H4 (cell line): ENCODE measurements at places on chromosomes 7 and 10. TPM values are rescaled to one million over a fixed set of nuclear protein-coding genes. Genes with fewer than 3 reads are reported as not detected.

EXOSC1 gene
- 75.0 and 87.7 TPM in 2 replicates for total RNA-seq

TSPAN12 gene
- total RNA-seq = 13.3 and 13.7 TPM in 2 replicates

CFAP58 gene
- total RNA-seq = 0.08 and 0.12 TPM in 2 replicates

MCU gene
- 26.8 and 28.1 TPM in 2 replicates for total RNA-seq

PRPS1L1 gene
- not detected in 2 replicates for total RNA-seq

FZD8 gene
- total RNA-seq = 1.6 and 2.5 TPM in 2 replicates

CPN1 gene
- not detected in 2 replicates for total RNA-seq

STEAP4 gene
- 0.02 and 0.06 TPM in 2 replicates for total RNA-seq

XRCC2 gene
- total RNA-seq = 4.4 and 6.8 TPM in 2 replicates

ADAM12 gene
- 1.3 and 2.0 TPM in 2 replicates for total RNA-seq

CFAP43 gene
- total RNA-seq = 0.27 TPM in 1 of 2 replicates, not detected in the other

DNA sequence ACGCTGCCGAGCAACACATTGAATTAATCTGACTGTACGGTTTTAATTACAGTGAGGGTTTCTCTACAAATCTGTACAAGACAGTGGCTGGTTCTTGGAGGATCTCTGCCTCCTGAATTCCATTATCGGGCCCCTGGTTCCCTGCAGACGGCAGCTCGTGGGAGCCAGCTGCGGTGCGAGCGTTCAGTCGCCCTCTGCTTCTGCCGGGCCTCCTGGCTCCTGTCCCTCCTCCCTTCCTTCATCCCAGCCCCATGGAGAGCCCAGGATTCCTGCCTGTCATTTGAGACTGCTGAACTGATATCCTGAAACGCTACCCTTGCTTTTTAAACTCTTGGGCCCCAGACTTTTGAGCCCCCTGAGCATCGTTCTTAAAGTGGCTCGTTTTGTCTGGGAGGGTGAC, 6.6 kb upstream of the DLX6 start:
- no peak for DNase-seq

- no peak for DNase-seq
These were observed 72.0 kb upstream of the FOXP2 start for GRCh38 chr7:114342431-114343179.

DNA sequence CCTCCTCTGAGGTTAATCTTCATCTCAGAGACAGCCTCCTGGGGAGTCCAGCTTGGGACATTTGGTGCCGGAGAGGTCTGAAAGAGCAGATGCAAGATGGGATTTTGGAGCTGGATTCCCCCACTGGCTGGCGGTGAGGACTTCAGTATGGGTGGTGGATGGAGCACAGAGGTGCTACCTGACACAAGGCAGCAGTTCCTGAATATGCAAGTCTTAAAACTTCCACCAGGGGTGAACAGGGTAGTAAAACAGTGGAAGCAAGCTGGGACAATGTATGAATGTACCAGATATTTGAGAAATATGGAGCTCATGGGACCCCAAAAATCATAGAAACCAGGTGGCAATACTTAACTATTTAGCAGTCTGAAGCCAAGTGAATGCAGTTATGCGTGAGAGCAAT, 4.8 kb upstream of the TAF3 start:
- no peak for DNase-seq

DNA sequence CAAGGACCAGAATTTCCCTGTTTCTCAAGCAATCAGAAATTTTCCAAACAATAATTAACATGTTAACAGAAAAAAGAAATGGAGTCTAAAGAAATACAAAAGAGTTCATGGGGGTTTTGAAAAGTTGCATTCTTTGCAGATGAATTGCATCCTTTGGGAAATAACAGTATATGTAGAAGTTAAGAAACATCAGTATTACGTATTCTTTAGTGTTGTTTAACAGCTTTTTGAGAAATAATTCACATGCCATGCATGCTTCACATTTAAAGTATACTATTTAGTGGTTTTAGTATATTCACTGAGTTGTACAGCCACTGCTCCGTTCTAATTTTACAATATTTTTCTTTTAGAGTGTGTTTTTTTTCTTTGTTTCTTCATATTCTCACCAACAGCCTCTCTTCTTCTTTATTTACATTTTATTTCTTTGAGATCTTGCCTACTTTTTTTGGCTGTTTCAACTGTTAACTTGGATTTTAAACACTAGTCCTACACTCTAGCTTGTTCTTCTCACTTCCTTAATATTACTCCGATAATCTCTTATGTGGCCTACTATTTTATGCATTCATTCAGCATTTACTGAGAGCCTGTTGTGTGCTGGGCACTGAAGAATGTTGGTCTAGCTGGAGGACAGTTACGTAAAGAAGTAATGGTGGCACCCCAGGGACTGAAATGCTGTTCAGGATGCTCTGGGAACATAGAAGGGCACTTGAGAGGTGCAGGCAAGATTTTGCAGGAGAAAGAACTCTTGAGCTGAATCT, 330.1 kb downstream of the EXOC4 start:
- no peak for DNase-seq

DNA sequence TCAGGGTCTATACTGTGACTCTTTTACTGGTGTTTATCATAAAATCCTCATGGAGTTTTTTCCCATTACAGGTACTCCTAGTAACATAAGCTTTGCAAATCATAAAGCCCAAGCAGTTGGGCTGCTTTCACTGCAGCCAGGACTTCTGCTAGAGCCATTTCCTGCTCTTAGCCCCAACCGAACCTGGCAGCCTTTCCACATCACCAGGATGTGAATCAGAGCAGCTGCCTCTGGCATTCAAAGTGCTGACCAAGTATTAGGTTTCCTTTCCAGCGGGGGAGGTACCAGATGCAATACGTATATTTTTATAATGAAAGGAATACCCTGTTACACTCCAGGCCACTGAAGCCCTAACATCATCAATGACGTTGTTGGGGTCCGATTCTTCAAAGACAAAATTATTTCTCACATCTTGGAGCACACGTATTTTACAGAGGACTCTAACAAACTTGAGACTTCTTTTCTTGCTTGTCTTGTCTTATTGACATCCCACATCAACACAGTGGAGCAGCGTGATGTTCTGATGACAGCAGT, 3.6 kb upstream of the HTR5A start:
- peak; percentile 83 for DNase-seq

DNA sequence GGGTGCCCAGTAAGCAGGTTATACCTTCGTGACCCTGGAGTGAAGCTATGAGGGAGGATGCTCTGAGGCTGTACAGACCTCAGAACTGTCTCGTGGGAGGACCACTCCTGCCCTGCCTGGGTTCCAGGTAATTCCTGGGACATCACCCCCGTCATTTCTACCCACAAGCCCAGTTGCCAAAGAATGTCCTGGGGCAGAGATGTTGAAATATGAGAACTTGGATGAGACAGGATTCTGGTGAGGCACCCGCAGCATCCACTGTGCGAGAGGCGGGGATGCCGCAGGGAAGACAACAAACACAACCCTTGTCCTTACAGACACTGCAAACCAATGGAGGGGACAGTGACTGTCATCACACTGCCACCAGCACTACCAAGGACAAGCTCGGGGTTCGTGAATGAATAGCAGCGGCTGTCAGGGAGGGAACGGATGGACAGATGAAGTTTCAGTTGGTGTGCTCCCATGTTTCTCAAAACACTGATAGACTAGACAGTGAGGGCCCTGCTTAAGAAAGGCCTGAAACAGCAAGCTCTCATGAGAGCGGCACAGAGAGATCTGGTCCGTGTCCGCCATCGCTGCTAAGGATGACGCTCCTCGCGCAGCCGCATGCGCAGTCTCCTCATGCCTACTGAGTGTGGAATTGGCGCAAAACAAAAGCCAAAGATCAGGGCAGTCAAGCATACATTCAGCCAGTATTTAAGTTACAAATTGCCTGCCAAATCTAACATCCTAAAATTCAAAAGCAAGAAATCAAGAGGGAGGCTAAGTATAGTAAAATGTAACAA, 82.0 kb upstream of the RHEB start:
- no peak for DNase-seq

GRCh38 chr10:116708391-116708821, 34.0 kb downstream of the HSPA12A start:
- DNase-seq = no peak

- no peak for DNase-seq
These were observed 36.0 kb downstream of the SPAG6 start for GRCh38 chr10:22381262-22381661.

DNA sequence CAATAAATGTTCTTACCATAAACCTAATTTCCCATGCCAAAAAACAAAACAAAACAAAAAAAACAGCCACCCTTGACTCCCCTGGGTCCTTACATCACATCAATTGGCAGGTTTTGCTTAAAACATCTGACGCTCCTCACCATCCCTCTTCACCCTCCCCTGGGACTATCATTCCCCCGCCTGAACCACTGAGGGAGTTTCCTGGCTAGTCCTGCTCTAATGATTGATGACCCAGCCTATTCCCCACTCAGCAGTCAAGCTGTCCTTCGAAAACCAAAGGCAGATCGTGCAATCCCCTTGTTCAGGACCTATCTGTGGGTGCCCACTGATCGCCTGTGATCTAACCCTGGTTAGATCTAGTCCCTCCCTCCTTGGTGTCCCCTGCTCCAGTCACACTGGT, 11.2 kb upstream of the FRMPD2 start:
- DNase-seq = no peak

DNA sequence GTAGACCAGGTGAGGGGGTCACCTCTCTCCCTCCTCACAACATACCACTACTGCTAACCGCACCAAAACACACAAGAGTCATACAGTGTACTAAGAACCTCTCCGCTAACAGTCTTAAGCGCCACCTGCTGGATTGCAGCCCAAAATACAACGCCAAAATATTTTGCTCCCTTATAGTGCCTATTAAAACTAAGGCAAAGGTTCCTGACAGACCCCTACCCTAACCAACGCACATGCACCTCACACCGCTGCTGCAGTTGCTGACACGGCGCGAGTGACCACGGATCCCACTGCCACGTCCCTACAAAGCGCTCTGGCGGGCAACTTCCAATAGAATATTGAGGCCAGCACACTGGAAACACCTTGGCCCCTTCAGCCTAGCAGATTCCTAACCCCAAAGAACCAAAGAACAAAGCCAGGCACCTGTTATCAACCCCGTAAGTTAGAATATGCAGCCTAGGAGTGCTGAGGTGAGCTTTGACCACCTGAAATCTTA, 563.6 kb upstream of the SEMA3D start:
- peak; percentile 67 for DNase-seq

DNA sequence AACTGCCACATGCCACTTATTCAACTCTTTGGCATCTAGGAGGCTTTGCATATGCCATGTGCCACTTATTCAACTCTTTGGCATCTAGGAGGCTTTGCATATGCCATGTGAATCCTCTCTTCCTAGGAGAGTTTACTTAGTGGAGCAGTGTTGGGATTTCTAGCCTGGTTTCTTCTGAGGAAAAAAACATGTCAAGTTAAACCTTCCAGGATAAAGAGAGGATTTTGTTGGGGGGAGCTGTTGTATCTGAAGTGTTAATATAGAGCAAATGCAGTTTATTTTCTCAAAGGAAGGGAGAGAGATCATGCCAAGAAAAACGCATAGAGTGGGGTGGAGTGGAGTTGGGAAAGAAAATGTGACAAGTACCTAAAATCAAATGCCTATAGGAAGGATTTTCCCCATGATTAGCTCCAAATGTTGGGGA, 91.5 kb downstream of the MCU start:
- DNase-seq = no peak

DNA sequence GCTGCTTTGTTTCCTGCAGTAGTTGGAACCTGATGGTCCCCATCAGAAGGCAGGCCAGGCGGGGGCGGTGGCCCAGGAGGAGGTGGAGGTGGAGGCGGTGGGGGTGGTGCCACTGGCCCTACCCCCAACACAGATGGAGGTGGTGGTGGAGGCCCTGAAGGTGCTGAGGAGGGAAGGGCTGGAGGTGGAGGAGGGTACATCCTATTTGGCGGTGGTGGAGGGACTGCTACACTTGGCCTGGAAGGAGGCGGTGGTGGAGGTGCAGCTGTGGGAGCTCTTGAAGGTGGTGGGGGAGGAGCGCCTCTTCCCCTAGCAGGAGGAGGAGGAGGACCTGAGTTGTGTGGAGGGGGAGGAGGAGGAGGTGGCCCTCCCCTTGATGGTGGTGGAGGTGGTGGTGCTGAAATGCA, 36.8 kb downstream of the LMOD2 start:
- no peak for DNase-seq

GRCh38 chr10:32963096-32963495, 5.1 kb upstream of the ITGB1 start:
- no peak for DNase-seq

DNA sequence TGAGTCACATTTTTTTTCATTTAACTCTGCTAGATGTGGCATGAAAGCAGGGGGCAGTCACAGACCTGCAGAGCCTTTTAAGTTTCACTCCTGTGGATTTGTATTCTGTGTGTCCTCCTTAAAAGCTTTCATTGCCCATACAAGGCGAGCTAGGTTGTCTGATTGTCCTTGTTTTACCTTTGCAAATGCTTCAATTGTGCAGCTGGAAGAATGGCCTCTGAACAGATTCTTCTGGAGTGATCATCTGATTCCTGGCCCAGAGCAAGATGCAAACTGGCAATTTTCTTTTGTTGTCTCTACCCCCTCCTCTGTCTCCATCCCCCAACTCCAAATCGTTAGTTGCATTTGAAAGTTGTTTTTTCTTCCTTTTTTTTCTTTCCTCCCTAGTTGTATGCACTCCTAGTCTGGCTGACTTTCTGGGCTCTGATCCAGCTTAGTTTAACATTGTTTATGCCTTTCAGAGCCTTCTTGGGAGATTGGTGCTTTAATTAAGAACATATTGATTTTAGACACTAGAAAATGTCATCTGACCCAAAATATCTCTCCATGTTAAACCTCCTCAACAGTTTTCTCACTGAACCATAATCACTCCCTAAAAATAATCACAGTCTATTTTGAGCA, 150.2 kb downstream of the REEP3 start:
- peak; percentile 76 for DNase-seq
